ENCODE measurements at places on chromosomes 2 and 18. TPM values are rescaled to one million over a fixed set of nuclear protein-coding genes. Genes with fewer than 3 reads are reported as not detected.

LDLRAD4 gene
- 3.0 TPM for total RNA-seq

HOXD10 gene
- total RNA-seq, result 0.24 TPM

ACTR2 gene
- 177 TPM for total RNA-seq

DNAH7 gene
- total RNA-seq, result 0.12 TPM

NEU4 gene
- total RNA-seq, result not detected

CAPN13 gene
- 1.4 TPM for total RNA-seq

NEU2 gene
- not detected for total RNA-seq

DNA sequence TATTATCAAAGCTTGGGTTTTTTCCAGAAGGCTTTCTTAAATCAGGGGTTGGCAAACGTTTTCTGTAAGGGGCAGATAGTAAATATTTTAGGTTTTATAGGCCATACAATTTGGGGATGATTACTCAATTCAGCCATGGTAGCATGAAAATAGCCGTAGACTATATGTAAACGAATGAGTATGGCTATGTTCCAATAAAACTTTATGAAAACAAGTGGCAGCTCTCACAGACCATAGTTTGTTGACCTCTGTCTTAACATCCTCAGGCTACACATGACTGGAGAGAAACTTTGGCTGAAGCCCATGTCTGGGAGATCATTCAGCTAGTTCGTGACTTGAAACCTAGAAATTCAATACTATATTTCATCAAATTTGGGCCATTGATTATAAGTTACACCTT lies 30.2 kb downstream of the UGP2 start:
- ATAC-seq, result no peak

DNA sequence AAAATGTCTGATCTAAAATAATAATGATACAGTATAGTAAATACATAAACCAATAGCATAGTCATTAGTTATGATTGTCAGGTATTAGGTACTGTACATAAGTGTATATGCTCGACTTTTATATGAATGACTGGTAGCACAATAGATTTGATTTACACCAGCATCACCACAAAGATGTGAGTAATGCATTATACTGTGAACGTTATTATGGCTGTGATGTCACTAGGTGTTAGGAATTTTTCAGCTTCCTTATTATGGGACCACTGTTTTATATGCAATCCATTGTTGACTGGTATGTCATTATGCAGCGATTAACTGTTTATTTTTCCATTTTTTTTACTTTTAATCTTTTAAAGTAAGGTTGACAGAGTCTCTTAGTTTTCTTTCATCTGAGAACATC lies 23.7 kb downstream of the ATP9B start:
- ATAC-seq, result no peak

DNA sequence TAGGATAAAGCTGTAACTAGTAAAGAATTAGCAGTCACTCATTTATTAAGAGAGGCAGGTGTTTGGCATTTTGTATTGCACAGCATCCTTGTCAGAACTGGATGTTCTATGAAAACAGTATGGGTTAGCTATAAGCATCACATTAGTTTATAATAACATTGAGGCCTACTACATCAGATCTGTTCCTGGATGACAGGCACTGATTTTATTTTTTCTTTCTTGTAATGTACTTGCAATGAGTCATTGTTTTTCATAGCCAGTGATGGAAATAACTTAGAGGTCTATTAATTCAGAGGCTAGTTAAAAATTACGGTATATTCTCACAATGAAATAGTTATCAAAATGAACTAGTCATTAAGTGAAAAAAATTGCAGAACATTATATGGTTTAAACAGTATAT lies 13.0 kb upstream of the RMDN2 start:
- no peak for ATAC-seq

- peak; percentile 89 for ATAC-seq
Observed at GRCh38 chr2:236569573-236569973, at the start of gene ACKR3. Gene ACKR3, plus strand, starts transcription at chr2:236569825. Its CDS starts 10,641 bp downstream, at chr2:236580466.
